ENCODE measurements at places on chromosomes 7 and 10.

- DNase-seq: no peak
Observed at GRCh38 chr10:52318136-52318701, 4.1 kb downstream of the DKK1 start.

DNA sequence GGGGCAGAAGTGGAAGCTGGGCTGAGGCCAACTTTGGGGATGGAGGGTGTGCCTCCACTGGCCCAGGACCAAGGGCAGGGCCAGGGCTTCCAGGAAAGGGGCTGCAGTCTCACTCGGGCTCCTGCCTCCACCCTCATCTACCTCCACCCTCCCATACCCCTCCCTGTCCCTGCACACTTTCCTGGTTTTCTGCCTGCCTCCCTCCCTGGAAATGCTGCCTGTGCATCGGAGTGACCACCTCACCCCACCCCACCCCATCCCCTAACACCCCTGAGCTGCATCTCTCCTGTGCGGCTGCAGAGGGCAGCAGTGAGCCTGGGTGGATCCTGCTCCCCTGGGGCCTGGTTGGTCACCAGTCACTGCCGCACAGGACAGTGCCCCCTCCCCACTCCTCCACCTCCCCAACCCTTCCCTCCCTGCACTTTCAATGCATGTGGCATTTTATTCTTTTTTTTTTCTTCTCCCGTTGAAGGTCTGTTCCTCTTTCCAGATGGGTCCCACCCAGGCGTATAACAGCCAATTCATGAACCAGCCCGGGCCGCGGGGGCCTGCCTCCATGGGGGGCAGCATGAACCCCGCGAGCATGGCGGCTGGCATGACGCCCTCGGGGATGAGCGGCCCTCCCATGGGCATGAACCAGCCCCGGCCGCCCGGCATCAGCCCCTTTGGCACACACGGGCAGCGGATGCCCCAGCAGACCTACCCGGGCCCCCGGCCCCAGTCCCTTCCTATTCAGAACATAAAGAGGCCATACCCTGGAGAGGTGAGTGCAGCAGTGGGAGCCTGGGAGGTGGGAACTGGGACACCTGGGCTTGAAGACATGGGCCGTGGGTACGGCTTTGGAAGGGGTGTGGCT, 54.1 kb upstream of the PPIF start:
- peak; percentile 30 for DNase-seq

DNA sequence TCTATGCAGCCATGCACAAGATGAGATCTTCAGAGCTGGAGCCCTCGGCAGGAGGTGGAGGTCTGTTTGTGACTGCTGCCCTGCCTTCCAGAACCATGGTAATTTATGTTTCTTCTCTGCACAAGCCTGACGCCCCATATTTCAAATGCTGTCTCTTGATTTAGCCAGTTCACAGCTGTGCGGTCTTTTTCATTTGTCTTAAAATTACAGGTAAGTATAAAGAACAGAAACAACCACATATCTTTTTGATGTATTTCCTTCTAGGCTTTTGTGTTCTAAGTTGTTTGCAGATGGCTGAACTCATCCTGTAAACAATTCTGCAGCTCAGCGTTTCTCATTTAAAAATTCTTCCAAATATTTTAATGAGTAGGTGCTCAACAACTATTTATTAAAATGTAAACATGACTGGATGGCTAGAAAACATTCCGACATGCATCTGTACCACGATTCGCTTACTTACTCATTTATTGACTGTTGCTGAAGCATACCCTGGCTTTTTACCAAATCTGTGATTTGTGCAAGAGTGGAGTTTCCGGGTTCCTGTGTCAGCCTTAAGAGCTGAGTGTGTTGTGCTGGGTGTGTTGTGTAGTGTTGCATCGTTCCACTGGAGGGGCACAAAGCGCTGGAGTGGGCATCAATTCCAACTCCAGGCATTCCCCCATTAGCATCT, 58.9 kb downstream of the PIP4K2A start:
- peak; percentile 83 for DNase-seq

DNA sequence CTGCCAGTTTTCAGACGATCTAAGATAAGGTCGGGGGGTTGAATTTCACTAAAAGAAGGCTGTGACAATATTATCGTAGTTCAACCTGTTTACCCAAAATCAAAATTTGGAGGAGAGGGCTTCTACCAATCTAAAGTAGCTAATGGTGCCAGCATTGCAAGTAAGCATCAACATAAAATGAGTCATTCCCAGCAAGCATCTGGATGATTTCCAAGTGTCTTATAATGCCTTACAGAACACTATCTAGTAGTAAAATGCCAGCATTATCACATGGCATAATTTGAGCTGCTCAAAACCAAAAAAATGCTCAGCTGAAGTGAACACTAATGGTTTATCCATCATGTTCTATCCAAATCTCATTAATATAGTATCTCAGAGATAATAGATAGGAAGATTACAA, 1193.9 kb downstream of the DNAJB9 start:
- DNase-seq: no peak

DNA sequence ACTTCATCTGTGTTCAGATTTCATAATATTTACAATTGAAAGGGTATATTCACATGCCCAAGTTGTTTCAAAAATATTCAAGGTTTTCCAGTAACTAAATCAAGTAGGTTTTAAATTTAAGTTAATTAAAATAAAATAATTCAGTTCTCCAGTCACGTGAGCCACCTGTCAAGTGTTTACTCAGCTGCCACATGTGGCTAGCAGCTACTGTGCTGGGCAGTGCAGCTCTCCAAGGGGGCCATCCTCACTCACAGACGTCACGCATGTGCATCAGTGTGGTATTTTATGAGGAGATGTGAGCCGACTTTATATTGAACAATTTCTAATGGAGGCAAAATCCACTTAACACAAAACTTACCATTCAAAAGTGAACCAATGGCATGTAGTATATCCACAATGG, 69.7 kb upstream of the CAMK2B start:
- no peak for DNase-seq

- no peak for DNase-seq
Observed at GRCh38 chr7:64755865-64756264, 38.4 kb upstream of the ZNF138 start.

GRCh38 chr7:157526913-157527634, 190.3 kb downstream of the DNAJB6 start:
- DNase-seq: no peak

- DNase-seq: no peak
Observed at GRCh38 chr10:25175527-25176420, 973 bp downstream of the GPR158 start.

DNA sequence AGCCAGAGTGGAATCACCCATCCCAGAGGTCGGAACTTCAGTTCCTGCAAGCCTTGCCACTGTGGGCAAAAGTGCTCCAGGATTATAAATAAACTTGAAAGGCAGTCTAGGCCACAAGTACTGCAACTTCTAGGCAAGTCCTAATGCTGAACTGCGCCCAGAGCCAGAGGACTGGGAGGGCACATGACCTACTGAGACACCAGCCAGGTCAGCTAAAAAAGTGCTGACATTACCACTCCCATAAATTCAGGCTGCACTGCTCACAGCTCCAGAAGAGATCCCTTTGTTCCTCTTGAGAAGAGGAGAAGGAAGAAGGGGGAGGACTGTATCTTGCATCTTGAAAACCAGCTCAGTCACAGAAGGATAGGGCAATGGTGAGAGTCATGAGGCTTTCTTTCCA, 1084.1 kb upstream of the PHF14 start:
- no peak for DNase-seq

GRCh38 chr7:136134503-136134902, 157.3 kb upstream of the MTPN start:
- DNase-seq: no peak

DNA sequence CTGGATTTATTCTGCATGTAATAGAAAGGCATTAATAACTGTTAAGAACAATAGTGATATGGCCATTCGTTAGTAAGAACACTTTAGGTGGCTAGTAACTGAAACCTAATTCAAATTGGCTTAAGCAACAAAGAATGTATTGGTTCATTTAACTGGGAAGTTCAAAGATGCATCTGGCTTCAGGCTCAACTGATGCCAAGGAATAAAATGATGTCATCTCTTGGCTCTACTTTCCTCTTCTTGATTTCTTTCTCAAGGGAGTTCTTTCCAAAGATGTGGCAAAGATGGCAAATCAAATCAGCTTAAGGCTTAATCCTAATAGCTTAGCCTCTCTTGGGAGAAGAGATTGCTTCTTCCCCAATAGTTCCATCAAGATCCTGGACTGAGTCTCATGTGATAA, 51.6 kb downstream of the PIK3CG start:
- DNase-seq: no peak

GRCh38 chr7:135980665-135981180, 3.6 kb upstream of the MTPN start:
- peak; percentile 98 for DNase-seq

DNA sequence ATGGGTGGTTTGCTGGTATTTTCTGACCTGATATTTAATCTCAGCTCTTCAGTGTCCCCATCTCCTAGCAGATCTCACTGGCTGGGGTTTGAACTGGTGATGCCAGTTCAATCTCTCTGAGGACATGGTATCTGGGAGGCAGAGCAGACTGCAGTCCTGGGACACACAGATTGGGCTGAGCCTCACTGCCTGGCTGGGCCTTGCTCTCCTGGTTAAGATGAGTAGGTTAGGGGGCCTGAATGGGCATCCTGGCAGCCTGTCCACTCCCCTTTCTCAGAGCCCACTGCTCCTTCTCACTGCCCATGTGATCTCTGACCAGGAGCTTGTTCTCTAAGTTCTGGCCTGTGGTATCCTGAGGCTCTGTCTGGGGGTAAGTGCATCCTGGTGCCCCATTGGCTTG, 363.4 kb downstream of the GLRX3 start:
- no peak for DNase-seq

GRCh38 chr7:55887821-55888247, 578 bp downstream of the ZNF713 start:
- no peak for DNase-seq

- no peak for DNase-seq
Observed at GRCh38 chr10:8428654-8429053, 374.2 kb downstream of the GATA3 start.

- no peak for DNase-seq
Observed at GRCh38 chr10:123674741-123675140, 8.6 kb downstream of the GPR26 start.

GRCh38 chr7:55177068-55177530, 158.3 kb downstream of the EGFR start:
- no peak for DNase-seq

DNA sequence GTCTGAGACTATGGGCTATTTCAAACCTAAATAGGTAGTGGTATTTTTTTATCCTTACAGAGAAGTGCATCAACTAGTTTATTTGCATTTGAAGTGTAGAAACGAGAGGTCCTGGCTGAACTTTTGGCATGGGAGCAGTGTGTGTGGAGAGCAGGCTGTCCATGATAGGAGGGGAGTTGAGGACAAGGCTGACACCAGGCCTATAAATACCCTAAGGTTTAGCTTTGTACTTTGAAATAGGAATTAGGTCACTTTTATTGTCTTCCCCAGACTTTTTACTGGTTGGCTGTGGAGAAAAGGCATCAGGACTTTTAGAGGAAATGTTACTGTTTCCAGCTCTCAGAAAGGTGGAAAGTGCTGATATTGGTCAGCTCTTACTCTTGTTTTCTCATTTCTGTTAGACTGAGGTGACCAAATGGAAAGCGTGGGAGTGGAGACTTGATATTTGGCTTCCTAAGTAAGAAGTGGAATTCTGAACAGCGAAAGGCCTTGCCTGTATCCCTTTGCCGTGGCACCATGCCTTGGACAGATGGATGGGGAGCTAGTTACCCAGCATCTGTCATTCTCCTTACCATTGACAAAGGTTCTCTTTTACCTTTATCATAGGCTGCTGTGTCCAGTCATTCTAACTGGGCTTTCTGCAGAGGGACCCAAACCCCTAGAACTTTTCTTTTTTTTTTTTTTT, 46.0 kb downstream of the GBF1 start:
- DNase-seq: no peak

DNA sequence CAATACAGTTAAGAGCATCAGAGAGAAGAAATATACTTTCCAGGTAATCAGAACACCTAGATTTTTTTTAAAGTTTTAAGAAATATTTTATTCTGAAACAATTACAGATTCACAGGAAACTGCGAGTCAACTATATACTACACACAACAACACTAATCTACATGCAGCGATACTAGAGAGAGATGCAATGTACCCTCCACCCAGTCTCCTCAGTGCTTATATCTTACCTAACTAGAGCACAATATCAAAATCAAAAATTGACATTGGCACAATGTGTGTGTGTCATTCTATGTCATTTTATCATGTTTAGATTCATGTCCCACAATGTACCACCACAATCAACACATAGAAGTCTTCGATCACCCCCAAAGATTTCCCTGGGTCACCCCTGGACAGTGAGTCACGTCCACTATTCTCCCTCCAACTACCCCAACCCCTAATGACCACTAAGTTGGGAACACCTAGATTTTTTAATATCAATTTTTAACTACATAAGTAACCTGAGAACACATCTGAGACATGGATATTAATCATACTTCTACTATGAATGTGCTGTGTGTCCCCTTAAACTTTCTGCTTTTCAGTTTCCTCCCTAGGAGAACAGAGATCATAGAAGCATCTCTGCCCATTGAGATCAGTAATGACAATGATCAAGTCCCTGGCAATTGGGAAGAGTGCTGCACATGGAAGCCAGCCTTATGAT, 86.5 kb downstream of the GSAP start:
- DNase-seq: no peak

DNA sequence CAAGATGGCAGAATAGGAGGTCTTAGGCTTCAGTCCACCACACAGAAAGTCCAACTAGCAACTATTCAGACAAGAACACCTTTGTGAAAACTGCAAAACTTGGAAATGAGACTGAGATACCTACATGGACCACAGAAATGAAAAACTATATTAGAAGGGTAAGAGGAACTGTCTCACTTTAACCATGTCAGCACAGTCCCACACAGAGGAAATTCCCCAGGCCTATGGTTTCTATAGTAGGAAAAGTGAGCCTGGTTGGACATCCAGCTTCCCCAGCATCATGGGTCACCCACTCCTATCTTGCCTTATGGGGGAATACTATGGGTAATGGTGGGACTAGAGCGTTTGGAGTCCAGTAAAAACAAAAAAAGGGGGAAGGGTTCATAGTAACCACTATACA, 38.8 kb upstream of the CDK6 start:
- peak; percentile 6 for DNase-seq

DNA sequence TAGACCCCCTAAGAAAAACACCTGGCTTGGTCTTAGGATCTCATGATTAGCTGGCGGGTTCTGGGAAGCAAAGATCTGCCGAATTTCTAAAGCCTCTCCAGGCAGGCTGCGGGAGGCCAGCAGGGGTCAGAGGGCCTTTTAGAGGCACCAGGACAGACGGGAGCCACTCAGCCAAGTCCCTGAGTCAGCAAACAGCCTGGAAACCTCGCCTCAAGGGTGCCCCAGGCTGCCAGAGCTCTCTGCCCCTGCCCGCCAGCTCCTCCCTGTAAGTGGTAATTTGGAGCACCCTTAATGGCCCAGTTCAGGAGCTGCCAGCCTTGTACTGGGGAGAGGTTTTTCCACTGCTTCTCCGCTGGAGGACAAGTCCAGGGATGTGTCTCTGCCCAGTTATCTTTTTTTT, 88.7 kb downstream of the HIP1 start:
- DNase-seq: no peak
